ENCODE measurements at places on chromosomes 1 and 21. TPM values are rescaled to one million over a fixed set of nuclear protein-coding genes. Genes with fewer than 3 reads are reported as not detected.
A peak's percentile ranks its signal among the peaks of the same experiment; 100 is the strongest.

The PTAFR gene
- total RNA-seq = 24.5 TPM

DNA sequence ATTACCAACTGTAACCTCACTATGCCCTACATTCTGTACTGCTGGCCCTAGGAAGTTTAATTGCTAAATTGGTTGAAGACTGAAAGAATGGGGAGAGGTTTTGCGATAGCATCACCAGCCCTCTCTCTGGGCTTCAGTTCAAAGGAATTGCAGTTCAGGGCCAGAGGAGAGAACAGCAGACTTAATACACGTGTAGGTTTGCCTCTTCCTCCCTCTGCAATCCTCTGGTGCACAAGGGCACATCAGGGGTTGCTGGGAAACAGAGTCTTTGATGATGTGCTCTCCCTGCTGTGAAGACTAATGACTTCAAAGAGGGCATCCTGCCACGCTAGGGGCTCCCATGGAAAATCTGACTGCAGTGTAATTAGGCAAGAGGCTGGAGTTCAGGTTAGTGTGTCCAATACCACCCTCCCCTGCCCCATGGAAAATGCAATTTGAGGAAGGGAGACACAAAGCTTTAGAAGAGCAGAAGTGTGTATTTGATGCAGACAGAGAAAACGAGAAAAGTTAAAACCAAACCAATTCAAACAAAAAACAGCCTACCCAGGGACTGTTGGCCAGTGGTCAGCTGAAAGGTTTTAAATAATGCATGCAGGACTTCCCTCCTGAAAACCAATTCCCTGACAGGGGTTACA, 167.9 kb downstream of the ASTN1 start:
- DNase-seq = no peak

- no peak for DNase-seq
Measured at GRCh38 chr1:15207829-15208429, 39.1 kb upstream of the FHAD1 start.

DNA sequence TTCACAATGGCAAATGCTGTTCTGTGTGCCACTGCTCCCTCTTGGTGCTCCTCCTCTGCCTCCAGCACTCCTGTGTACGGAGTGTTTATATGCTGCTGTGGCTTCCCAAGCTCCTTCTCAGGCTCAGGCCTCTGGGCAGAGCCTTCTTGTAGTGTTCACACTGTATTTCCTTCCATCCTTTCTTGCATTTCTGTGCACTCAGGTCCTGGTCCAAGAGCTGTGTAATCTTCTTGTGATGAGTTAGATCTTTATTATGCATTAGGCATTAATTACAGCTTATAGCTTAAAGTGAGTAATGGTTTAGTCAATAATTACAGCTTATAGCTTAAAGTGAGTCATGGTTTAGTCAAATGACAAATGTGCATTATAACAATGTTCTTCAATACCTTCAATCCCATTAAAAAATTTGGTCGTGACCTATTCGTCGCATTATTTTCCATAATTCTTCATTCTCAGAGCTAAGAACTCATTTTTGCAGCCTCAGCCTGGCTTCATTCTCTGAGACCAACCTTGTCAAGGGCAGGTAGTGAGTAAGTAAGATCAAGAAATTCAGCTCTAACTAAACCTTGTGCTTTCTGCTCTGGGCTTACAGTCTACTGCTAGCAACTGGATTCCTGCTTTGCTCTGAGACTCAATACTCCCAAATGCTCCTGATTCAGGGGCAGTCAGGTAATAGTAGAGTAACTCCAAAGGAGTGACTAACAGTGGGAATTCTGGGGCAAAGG, 154.5 kb upstream of the SPAG17 start:
- no peak for DNase-seq

The SFN gene
- 1.8 TPM for total RNA-seq

DNA sequence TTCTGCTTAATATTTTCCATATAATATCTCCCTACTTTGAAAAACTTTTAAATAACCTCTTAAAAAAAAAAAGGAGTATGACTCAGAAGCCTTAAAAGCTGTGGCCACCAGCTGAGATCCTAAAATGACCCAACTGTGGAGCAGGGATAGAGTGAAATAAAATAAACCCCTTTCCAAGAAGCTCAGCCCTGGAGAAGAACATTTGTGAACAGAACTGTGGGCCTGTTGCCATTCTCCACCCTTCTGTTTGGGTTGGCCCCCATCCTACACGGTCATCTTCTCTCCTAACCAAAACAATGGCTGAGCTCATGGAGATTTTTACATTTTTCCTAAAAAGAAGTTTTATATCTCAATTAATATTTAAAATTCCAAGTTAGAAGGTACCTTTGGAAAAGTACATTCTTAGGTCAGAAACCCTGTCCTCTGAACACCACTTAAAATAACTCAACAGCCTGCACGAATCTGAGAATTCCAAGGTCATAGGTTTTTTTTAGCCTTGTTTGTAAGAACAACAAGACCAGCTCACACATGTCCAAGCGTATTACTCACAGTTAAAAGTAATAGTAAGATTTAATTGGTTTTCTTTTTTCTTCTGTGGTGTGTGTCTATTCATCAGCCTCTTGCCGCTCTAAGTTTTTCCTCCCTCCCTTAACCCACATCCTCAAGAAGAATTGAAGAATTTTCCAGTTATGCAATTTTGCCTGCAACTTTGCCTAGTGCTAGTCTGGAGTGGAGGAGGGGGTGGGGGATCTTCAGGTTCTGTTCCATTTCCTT, 107.7 kb upstream of the ERRFI1 start:
- DNase-seq = no peak

DNA sequence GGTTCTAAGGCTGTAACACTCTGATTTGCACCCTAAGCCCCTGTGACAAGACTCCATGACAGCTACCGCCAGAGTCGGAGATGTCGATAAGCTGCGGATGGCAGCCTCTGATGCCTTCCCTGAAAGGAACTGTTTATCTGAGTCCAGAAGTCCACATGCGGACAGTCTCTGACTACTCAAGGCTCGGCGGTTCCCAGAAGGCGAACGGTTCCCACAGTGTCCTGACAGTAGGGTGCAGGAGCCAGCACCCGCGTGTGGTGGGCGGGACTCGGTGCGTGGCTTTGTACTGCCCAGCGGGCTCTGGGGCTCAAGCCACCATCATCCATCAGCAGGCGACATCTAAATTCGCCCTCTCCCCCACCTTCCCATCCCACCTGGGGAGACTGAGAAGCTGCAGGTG, 30.7 kb downstream of the LRP8 start:
- DNase-seq = no peak

- DNase-seq = no peak
Measured at GRCh38 chr1:178938101-178938958, 67.5 kb upstream of the ANGPTL1 start.

GRCh38 chr1:178371235-178371634, 125.5 kb downstream of the CLEC20A start:
- no peak for DNase-seq

The PTCH2 gene
- total RNA-seq = 1.0 TPM

The TRIM67 gene
- total RNA-seq = 0.06 TPM

The RGSL1 gene
- total RNA-seq = not detected

GRCh38 chr1:244802041-244802440, 33.4 kb upstream of the COX20 start:
- no peak for DNase-seq

The HPCAL4 gene
- not detected for total RNA-seq

The CSRP1 gene
- 72.2 TPM for total RNA-seq

The IFI6 gene
- 6.0 TPM for total RNA-seq

The NUP210L gene
- 0.06 TPM for total RNA-seq

The CFHR2 gene
- not detected for total RNA-seq

- DNase-seq = no peak
Measured at GRCh38 chr1:3313576-3313950, 140.9 kb upstream of the ARHGEF16 start.

- no peak for DNase-seq
Measured at GRCh38 chr1:53366901-53367502, 39.1 kb upstream of the LRP8 start.

GRCh38 chr1:172818841-172819527, 160.1 kb downstream of the FASLG start:
- DNase-seq = peak; percentile 91

GRCh38 chr1:66343569-66344325, 190.2 kb upstream of the SGIP1 start:
- no peak for DNase-seq

- DNase-seq = no peak
Measured at GRCh38 chr1:229388897-229389580, 44.9 kb downstream of the ACTA1 start.

DNA sequence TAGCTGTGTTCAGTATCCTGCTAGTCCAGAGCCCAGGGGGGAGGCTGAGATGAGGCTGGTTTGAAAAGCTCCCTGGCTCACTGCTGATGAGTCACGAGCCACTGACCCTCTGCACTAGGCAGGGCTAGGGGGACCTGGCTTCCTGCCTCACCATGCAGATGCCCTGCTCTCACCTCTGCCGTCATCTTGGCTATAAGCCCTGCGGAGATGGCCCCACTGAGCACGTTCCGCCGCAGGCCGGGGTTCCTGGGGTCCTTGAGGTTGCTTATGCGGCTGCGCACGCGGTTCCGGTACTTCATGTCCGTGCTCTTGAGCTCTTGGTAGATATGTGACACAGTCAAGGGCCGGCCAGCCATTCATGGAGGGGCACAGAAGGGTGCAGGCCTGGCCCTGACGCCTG, 24.1 kb upstream of the ZNF436 start:
- no peak for DNase-seq

DNA sequence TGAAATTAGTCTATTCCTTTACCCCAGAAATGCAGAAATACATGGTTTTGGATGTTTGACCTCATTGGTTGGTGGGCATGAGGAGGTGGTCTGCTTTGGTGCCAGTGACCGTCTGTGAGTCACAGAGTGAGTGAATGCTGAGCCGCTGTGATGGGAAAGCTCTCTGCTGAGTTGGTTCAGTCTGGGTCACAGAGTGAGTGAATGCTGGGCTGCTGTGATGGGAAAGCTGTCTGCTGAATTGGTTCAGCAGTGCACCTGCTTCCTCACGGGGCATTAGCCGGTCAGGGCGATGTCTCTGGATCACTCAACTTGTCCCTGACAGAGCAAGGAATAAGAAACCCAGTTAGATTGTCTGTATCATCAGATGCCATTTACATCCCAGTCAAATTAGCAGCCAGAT, 40.8 kb downstream of the ADARB1 start:
- no peak for DNase-seq

The TOR1AIP1 gene
- total RNA-seq = 16.8 TPM

The PTPN22 gene
- 53.5 TPM for total RNA-seq

DNA sequence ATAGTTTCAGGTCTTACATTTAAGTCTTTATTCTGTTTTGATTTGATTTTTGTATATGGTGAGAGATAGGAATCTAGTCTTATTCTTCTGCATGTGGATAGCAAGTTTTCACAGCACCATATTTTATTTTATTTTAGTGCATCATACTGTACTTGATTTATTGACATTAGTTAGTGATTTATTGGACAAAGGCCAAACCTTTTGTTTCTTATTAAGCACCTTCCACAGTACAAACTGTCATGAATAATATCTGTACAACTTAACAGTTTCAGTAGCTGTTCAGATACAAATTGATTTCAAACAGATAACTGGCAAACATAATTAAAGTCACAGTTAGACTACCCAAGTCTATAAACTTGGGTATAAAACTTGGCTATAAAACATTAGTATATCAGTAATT, 15.8 kb downstream of the CD1D start:
- DNase-seq = no peak

The TPTE gene
- not detected for total RNA-seq

GRCh38 chr1:9883585-9884449, 26.3 kb downstream of the CTNNBIP1 start:
- DNase-seq = no peak

- DNase-seq = no peak
Measured at GRCh38 chr1:3560251-3560871, 50.9 kb downstream of the MEGF6 start.

DNA sequence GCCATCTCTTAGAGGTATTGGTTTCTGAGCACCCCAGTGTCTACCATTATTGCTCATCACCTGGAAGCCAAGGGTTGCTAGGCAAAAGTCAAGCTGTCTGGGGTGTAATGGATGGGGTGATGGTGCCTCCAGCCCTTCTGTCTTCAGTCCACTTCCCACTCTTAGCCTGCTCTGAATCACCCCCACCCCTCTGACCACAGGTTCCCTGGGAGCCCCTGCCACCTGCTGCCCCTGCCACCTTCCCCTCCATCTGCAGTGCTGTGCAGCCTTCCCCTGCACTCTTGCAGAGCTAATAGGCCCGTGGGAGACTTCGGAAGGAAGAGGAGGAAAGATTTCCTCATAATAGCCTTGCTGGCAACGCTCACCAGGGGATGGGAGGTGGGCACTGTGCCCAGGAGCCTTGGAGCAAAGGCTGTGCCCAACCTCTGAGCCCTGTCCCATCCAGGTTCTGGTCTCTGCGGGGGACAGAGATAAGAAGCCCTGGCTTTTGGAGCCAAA, 35.5 kb downstream of the CAPN2 start:
- DNase-seq = no peak

DNA sequence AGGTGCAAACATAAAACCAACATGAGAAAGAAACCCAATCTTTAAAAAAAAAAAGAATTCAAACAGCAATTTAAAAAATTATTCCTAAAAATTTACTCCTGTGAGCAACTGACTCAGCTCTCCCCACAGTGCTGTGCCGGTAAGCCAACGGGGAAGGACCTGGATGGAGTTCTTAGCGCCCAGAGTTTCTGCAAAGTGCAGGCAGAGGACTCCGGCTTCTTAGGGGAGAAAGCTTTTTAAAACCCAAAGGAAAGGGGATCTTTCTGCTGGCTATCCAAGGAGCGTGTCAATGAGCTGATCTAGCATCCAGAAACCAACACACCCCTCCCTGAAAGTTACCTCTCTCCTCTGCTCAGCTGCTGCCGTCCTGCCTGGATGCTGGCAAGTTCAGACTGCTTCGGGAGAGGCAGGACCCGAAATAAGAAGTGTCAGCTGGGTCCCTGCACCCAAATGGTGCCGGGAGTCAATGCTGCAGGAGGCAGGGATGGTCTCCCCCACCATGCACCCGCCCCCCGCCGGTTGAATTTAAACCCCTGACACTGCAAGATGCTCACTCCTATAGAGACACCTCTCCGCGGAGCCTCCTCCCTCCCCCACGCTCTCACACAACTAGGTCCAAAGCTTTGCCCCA, 32.2 kb upstream of the H6PD start:
- no peak for DNase-seq

- no peak for DNase-seq
Measured at GRCh38 chr1:210686841-210687240, 358.1 kb downstream of the HHAT start.

GRCh38 chr1:57949168-57949567, 525.3 kb upstream of the DAB1 start:
- no peak for DNase-seq

All from OCI-LY7 (cell line).